ENCODE measurements at places on chromosomes 16 and 17. TPM values are rescaled to one million over a fixed set of nuclear protein-coding genes. Genes with fewer than 3 reads are reported as not detected.

Gene ACSM2B
- not detected for total RNA-seq

Gene AOC2
- total RNA-seq, result 0.11 TPM

Gene TAOK2
- total RNA-seq, result 87.7 TPM

Gene SAMD14
- 1.6 TPM for total RNA-seq

Gene CD68
- 48.2 TPM for total RNA-seq

Gene IFT20
- total RNA-seq, result 26.5 TPM

- no peak for DNase-seq
These were observed 3.1 kb upstream of the DNAJA2 start for GRCh38 chr16:46976550-46976949.

DNA sequence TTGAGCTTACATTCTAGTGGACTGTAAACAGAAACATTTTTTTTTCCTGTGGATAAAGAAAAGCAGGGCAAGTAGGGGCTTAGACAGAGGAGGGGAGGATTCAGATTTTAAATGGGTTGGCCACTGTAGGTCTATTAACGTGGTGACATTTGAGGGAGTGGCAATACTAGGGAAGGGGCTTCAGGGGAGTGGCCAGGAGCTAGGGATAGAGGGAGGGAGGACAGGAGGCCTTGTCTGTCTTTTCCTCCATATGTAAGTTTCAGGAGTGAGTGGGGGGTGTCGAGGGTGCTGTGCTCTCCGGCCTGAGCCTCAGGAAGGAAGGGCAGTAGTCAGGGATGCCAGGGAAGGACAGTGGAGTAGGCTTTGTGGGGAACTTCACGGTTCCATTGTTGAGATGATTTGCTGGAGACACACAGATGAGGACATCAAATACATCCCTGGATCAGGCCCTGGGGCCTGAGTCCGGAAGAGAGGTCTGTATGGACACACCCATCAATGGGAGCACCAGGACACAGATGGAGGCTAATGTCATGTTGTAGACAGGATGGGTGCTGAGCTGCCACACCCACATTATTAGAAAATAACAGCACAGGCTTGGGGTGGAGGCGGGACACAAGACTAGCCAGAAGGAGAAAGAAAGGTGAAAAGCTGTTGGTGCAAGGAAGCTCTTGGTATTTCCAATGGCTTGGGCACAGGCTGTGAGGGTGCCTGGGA, 6.5 kb upstream of the HBM start:
- DNase-seq, result no peak

GRCh38 chr16:10362077-10362863, 23.6 kb upstream of the ATF7IP2 start:
- DNase-seq, result no peak

DNA sequence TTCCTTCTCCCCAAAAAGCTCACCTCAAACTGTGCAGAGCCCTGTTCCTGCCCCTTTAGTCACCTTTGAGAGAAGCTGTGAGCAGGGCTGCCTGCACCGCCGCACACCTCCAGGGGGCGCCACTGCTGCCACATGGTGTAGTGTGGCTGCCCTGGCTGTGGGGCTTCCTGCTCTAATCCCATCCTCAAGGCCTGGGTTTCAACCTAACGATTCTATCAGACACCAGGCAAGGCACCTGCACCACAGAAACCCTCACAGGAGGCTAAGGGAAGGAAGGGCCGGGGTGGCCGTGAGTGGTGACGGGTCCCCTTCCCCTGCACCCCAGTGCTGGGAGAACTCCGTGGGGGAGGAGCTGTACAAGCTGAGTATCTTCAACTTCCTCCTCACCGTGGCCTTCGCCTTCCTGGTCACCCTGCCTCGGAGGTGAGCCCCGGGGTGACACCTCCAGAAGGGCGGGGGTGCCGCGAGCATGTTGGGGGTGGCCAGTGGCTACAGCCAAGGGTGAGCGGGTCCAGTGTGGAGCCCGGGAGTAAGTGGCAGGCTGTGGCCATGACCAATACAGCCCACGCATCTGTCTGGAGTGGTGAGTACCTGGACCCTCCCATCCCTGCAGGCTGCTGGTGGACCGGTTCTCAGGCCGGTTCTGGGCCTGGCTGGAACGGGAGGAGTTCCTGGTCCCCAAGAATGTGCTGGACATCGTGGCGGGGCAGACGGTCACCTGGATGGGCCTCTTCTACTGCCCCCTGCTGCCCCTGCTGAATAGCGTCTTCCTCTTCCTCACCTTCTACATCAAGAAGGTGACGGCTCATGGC, 7.0 kb downstream of the TMC8 start:
- no peak for DNase-seq

DNA sequence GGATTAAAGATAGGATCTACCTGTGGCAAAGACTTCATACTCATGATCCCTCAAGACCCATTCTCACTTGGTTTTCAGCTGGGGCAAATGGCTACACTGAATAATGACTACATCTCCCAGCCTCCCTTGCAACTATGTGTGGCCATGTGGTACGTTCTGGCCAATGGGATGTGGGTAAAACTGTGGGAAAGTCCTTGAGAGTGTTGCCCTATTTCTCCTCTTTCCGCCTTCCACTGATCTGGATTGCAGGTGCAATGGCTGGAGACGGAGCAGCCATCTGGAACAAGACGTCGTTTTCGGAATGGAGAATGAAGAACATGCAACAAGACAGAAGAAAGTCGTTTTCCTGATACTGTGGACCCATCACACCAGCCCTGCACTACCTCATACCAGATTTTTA, 48.5 kb downstream of the HAPSTR1 start:
- peak; percentile 36 for DNase-seq

DNA sequence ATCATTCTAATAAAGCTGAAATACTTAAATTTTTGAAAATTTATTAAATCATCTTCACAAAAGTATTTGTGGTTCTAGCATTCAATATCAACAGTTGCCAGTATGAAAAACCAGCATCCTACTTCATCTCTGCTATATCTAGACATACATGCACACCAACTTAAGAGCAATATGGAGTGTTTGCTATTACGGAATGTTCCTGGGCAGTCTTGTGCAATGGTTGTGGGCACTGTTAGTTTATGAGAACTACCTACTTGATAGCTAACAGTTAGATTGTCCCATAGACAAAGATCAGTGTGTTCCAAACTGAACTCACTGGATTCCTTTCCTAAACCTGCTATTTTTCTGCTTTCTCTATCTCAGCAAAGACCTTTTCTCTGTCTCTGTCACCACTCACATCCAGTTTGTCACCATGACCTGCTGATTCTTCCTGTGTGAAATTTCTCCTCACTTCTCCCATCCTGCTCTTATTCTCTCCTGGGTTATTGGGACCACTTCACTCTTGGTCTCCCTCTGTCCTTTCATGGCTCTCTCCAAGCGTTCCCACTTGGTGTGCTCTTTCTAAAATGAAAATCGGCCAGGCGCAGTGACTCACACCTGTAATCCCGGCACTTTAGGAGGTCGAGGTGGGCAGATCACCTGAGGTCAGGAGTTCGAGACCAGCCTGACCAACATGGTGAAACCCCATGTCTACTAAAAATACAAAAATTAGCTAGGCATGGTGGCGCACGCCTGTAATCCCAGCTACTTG, 27.7 kb downstream of the CNTROB start:
- peak; percentile 49 for DNase-seq

GRCh38 chr17:73888862-73889261, 244.6 kb upstream of the SDK2 start:
- DNase-seq, result no peak

- DNase-seq, result no peak
These were observed 12.0 kb upstream of the ANKFN1 start for GRCh38 chr17:56141046-56141839.

DNA sequence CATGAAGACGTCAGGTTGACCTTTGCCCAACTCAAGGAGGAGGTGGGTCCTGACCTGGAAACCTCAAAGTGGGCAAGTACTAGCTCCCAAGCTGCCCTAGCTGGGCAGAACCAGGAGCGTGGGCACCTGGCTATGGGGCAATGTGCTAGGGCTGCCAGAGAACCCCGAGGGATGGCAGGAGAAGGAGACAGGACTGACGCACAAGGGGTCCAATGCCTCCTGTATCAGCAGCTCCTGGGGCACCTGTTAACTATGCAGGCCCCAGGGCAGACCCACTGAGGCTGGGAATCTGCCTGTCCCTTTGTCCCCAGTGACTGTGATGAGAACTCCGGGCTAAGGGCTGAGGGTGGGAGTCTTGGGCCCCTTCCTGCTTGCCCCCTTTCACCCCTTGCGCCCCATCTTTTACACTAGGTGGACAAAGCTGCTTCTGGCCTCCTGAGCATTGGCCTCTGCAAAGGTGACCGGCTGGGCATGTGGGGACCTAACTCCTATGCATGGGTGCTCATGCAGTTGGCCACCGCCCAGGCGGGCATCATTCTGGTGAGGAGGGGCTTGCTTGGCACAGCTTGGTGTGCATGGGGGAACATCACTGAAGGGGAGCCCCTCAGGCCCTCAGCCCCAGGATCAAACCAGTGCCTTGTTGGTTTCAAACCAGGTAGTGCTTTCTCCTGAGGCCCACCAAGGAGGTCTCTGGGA, 7.7 kb downstream of the CHAD start:
- DNase-seq, result no peak

Measured in LHCN-M2 (cell line).